NCI-H1694 (cell line): ENCODE measurements at places on chromosomes 4 and X.

DNA sequence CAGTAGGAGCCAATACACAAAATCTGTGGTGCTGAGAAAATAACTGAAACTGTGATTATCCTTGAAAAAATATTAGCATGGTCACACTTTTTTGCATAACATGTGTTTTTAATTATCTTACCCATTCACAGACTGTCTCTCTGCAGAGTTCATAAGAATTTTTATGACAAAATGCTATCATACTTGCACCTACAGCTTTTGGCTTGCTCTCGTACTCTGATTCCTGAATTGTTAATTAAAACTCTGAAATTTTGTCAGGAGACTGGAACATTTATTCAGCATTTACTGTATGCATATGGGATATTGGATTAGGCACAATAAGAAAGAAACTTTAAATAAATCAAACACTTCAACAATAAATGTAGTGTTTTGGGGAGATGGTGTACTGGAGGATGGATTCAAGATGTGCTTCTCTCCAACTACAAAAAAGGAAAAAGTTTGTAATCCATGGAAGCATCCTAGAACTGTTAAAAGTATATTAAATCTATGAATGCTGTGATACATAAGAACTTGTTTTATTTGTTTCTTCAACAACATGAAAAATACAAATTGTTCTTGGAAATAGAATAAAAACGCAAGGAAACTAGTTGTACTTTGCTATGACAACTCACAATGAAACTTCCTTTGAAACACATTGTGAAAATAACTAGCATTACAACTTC lies 260.5 kb downstream of the SPATA18 start:
- DNase-seq, result no peak

DNA sequence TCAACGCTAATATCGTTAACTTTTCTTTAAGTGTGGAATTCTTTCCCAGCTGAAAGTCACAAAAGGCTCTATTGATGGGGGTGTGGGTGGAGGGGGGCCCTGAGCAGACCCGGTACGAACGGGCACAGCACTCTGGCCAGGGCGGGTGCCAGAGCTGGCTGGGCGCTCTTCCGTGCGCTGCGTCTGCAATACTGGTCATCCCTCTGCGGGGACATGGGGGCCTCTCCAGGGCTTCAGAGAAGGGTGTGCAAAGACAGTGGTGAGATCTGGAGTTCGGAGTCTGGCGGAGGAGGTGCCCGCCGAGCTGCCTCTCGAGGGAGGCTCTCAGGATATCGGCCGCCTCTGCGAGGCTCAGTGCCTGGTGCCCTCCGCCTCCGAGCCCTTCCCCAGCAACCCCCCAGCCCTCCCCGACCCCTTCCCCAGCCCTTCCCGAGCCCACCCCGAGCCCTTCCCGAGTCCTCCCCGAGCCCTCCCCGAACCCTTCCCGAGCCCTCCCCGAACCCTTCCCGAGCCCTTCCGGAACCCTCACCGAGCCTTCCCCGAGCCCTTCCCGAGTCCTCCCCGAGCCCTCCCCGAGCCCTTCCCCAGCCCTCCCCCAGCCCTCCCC lies 34.3 kb downstream of the FGFRL1 start:
- no peak for DNase-seq

GRCh38 chr4:148016063-148016637 lies 284.3 kb downstream of the ARHGAP10 start:
- DNase-seq, result no peak

GRCh38 chr4:41969671-41970070 lies 11.9 kb upstream of the DCAF4L1 start:
- DNase-seq, result no peak

GRCh38 chrX:23673108-23673507 lies 5.8 kb downstream of the PRDX4 start:
- no peak for DNase-seq

DNA sequence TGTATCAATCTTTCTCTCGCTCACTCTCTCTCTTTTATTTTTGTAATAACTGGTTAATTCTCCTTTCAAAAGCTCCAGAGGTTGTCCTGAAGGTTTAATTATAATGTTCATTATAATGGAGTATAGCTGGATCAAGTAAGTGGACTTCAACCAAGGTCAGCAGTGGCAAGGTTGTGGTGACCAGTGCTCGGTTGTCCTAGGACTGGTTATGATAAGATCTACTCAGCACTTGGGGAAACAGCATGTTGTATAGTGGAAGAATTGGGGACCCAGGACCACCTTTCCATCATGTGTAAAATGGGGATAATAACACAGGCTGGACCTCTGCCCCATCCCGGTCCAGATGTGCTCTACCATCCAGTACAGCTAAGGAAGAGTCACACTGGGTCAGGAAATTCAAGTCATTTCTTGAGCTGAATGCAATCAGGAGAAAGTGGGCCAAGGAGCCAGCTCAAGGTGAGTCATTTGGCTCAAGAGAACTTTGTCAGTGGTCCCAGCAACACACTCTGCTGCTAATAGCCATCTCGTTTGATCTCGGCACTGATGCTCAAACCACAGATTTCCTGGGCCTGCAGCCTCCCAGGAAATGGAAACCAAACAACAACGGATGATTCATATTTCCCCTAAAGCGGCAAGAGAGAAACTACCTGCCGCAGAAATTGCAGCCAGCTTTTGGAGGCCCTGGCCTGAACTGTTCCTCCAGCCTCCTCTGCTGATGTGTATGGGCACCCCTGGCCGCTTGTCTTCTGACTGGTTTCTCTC lies 123.6 kb upstream of the RBPJ start:
- DNase-seq, result no peak

- DNase-seq, result no peak
These were observed 518.0 kb downstream of the TMA16 start for GRCh38 chr4:164012396-164013027.

DNA sequence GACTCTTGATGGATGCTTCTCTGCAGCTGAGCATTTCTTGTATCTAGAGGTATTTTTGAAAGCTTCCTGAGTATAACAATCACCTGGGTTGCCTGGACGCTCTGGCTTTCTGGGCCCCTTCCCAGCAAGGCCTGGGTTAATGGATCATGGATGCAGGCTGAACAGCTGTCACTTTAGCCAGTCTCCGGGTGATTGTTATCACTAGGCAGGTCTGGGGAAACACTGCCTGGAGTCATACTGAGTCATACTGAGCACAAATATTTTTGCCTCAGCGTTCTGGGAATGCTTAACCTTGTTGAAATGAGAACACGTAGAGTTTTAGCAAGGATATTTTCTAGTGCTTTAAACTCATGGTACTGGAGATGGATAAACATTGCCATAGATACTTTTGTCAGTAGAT lies 102.6 kb downstream of the PHEX start:
- peak; percentile 38 for DNase-seq

DNA sequence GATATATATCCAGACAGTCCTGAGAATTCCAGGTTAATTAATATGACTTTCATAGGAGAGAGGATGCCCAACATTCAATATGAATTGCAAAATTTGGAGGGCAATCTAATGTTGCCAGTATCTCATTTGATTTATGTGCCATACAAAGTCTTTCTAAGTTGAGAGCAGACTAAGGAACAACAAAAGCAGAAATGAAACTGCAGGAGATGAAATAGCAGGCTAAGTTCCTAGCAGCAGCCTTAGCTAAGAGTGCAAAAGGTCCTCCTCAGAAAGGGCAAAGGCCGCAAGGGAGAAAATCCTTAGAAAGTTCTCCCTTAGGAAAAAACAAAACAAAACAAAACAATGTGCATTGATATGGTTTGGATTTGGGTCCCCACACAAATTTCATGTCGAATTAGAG lies 602.9 kb upstream of the HTR2C start:
- DNase-seq, result no peak
